ENCODE measurements at places on chromosomes 7 and 10.

- DNase-seq = no peak
These were observed 28.8 kb downstream of the PTPRN2 start for GRCh38 chr7:158558816-158559215.

DNA sequence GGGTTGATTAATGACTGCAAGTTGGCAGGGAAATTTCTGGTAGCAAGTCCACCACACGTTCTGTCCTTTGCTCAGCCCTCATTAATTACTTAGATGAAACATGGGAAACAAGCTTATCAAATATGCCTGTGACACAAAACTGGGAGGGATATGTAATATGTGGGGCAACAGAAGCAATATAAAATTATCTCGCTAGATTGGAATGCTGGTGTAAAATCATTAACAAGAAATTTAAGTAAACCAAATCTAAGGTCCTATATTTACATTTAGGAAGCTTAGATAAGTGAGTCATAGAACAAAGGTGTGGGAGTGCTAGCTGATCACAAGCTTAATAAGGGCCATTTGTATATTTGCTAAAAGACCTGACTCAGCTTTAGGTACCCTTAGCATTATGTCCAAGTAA, 23.5 kb downstream of the TRPV5 start:
- no peak for DNase-seq

DNA sequence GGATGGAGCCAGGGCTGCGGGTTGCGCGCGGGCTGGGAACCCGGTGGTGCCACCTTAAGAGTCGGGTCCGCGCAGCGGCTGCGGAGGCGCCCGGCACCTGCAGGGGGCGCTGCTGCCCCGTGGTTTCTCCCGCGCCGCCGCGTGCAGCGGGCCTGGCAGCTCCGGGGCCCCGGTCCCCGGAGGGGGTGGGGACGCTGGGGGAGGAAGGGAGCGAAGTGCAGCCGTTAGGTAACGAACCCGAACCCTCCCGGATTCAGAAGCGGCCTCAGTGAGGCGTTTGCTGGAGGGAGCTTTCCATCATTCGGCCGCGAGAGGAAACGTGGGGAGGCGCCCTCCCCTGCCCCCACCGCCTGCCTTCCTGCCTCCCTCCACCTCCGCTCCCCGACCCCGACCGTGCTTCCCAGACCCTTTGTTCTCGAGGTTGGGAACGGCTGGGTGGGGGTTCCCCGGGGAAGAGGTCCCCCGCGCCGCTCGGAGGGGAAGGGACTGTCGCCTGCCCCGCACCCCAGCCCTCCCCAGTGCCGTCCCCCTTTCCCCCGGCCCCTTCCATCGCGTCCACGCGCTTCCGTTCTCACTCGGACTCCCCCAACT, 29.6 kb downstream of the SKIDA1 start:
- peak; percentile 45 for DNase-seq

- DNase-seq = no peak
These were observed 658 bp downstream of the DMBT1 start for GRCh38 chr10:122561212-122561611.

- DNase-seq = no peak
These were observed 34.3 kb upstream of the HHEX start for GRCh38 chr10:92655426-92655825.

GRCh38 chr7:118312051-118312450, 87.5 kb downstream of the ANKRD7 start:
- no peak for DNase-seq

- DNase-seq = no peak
These were observed 797.3 kb downstream of the XPNPEP1 start for GRCh38 chr10:109126016-109126415.

DNA sequence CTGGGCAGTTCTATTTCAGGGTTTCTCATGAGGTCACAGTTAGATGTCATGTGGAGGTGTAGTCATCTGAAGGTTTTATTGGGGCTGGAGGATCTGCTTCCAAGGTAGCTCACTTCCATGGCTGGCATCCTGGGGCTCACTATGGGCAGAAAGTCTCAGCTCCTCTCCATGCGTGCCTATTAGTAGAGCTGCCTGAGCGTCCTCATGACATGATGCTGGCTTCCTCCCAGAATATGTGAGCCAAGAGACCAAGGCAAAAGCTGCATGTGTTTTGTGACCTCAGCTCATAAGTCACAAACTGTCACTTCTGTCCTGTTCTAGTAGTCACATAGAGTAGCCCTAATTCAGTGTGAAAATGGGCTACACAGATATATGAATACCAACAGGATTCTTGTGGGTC, 524.4 kb downstream of the SUGCT start:
- DNase-seq = no peak

DNA sequence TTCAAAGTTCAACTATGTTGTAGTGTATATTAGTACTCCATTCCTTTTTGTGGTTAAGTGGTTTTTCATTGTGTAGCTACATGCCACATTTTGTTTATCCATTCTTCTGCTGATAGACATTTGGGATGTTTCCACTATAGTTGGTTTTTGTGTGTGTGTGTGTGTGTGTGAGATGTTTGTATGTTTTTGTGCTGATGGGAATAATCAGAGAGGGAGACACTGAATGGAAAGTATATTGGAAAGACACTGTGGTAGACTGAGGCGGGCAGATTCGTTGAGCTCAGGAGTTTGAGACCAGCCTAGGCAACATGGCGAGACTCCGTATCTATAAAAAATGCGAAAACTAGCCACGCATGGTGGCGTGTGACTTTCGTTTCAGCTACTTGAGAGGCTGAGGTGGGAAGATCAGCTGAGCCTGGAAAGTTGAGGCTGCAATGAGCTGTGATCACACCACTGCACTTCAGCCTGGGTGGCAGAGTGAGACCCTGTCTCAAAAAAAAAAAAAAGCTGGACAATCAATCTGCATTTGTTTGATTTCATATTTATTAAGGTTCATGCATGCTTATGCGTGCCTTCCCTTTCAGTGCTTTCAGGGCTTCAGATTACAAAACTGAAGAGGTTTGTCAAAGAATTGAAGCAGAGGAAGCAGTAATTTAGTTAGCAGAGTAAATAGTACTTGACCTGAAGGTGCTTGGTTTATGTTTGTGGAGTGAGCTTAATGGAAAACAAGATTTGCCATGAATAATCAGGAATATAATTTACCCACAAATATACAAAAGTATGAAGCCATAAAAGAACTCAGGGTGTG, 14.7 kb downstream of the SEC24C start:
- DNase-seq = no peak

- DNase-seq = no peak
These were observed 131.8 kb downstream of the HECW1 start for GRCh38 chr7:43244232-43244631.

DNA sequence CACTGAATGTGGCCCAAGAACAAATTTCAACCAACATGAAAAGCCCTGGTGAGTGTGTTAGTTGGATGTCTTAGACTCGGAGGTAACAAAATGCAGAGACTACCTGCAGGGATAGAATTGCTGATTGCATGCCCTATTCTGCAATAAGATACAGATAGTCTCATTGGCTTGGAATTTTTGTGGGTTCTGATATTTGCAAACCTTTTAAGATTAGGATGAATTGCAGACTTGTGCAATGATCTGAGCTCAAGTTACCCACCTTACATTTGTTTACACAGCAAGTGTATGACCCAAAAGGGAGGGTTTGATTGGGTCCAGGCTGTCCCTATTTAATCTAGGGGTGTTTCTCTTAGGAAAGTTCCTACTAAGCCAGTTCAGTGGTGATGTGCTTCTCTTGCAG, 45.4 kb downstream of the GPR37 start:
- no peak for DNase-seq

DNA sequence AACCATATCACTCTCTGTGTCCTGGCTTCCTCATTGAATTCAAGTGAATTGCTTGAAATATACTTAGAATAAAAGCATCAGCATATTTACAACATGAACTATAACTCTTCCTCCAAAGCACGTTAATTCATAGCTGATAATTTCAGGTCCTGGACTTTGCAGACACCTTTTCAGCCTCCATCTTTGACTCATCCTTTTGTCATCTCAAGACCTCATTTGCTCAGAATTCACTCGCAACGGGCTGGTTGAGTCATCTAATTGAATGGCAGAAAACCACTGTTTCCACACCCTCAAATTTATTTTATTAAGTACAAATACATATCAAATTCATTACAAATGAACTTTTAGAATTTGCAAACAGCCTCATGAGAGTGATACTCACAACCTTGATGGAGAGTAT, 545.7 kb downstream of the GATA3 start:
- DNase-seq = no peak

DNA sequence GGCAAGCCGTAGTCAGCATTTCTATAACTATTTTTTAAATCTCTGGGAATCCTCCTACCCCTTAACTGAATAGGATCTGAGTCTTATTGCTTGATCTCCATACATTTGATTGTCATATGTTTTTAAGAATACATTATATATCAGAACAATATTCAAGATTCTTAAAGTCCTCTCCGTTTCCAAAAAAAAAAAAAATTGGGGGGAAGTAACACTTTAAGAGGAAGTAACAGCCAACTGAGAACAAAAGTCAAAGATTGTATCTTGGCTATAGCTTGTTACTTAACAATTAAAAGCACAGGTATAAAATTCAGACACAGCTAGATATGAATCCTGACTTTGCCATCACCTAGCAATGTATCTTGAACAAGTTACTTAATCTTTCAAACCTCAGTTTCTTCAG, 169.9 kb upstream of the ADO start:
- DNase-seq = no peak

DNA sequence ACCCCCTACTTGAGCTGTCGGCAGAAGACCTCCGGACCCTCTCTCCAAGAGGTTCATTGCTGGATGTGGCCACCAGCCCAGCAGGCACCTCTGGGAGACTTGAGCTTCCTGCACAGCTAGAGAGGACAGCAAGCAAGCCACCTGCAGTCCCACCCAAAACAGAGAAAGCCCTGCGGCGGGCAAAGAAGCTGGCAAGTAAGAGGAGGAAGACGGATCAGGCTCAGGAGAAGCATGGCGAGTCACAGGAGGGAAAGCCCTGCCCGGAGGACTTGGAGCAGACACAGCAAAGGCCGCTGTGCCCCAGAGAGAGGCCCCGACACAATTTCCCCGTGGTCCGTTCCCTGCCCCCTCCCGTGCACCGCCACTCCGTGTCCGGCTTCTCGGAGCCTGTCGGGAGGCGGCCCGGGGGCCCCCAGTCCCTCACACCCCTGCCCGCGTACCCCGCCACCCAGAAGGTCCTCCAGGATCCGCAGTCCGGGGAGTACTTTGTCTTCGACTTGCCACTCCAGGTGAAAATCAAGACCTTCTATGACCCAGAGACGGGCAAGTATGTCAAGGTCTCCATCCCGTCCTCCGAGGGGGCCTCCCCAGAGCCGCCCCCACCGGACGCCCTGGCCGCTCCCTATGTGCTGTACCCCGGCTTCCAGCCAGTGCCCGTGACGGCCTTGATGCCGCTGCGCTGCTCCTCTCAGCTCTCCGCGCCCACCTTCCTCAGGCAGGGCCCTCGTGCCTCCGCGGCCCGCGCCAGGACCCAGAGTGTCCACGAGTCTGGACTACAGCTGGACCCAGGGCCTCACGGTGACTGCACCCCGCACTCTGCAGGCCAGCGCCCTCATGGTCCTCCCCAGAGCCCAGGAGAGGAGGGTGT, 27.2 kb downstream of the C10orf71 start:
- no peak for DNase-seq

DNA sequence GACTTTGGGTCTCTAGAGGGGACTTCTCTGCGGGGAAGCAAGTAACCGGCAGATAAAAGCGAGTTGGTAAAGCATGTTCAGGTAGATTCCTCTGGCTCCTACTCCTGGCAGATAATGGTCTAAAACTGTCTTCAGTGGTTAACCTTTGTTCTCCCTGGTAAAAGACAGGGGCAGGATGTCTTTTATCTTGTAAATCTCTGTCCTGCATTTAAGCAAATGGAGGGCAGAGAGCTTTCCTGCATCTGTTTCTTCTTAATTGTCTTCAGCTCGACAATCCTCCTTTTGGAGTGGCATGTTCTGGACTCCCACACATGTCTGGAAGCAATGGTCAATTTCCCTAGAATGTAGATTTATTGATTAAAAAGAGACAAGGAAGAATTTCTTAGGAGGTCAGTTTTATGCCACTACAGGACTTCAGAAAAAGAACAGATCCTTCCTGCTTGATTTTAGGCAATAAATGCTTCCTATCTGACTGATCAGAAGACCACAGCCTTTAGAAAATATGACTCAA, 16.6 kb downstream of the C7orf33 start:
- DNase-seq = no peak

DNA sequence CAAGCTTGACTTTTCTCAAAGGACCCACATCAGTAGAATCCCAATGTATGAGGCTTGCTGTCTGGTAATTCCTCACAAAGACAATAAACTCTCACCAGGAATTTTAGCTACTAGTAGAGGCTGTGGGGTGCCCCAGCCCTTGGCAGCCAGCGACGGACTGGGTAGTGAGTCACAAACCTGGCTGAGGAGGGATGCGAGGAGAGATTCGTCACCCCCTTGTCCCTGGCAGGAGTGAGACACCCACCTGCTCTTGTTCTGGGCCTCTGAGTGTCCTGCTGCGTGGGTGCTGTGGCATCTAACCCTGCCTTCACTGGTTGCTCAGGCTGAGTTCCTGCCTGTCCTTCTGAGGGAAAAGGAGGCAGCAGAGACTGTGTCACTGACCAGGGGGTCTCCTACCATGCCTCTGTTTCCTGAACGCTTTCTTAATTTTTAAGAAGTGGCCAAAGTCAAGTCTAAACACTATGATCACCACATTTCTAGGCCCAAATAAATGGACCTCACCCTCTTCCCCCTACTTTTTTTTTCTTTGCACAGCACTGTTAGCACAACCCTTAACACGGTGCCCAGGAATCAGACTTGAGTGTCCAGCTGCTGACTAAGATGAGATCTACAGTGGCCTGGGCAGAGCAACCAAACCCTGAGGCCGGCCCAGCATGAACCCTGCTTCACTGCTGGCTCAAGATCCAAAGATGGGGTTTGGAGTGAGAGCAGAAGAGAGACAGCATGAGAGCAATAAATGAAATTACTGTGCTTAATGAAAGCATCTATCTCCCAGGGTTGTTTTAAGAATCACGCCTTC, 146.4 kb downstream of the ANLN start:
- no peak for DNase-seq

GRCh38 chr10:45282061-45282460, 33.3 kb downstream of the OR13A1 start:
- DNase-seq = no peak

Data from cortex of kidney (tissue), 1 donor.